Breast epithelium (tissue), 4 donors: ENCODE measurements at places on chromosomes 1 and 21.
A peak's percentile ranks its signal among the peaks of the same experiment; 100 is the strongest.

- no peak for DNase-seq
Measured at GRCh38 chr21:26391166-26391565, 181.9 kb downstream of the CYYR1 start.

GRCh38 chr1:12153181-12153785, 13.5 kb upstream of the TNFRSF1B start:
- DNase-seq: no peak

GRCh38 chr1:31944205-31945089, 6.3 kb upstream of the PTP4A2 start:
- DNase-seq: peak; percentile 49

DNA sequence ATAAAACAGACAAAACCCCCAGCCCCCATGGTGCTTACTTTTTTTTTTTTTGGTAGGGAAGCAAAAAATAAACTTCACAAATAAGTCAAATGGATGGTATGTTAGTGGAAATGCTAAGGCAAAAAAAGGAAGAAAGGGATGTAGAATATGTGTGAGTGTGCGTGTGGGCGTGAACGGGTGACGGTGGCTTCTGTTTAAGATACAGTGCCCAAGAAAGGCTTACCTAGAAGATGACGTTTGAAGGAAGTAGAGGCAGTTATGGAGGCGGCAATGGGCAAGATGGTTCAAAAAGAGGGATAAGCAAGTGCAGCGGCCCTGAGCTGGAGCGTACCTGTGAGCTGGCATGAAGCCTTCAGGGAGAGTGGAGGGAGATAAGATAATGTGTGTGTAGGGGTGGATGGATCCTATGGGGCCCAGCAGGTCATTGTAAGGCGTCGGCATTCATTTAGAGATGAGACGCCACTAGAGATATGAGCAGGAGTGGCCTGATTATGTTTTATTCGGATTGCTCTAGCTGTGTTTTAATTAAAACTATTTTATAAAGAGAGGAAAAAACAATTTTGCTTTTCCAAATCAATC, 19.9 kb downstream of the LEPR start:
- DNase-seq: no peak

DNA sequence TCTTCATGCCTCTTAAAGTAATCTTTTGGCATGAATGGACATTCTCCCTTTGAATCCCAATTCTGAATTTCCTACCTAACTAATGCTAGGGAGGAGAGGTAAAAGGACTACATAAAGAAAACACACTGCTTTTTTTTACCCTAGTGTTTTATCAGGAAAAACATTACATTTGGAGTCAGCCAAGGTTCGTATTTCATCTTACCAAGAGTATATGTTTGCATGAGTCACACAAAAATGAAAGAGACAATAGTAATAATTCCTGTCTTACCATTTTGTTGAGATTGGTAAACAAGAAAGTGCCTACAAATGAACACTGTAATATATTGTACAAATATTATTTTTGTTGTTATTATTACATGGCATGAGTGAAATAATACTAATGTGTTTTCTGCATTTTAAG, 112.9 kb upstream of the WARS2 start:
- no peak for DNase-seq

DNA sequence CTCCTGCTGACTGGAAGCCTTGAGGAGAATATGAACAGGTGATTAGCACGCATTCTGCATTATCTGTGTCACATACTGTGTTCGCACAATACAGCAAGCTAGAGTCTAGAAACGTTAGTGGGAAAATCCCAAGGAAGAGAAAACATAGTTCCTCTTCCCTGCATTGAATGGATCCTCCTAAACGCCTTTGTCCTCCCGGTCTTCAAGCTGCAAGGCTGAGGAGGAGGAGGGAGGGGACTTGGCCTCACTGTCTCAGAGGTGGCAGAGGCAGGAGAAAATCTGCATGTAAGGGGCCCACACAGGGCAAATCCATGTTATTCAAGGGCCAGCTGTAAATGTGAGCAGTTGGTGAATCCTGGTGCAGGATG, 34.4 kb downstream of the WNT9A start:
- no peak for DNase-seq

DNA sequence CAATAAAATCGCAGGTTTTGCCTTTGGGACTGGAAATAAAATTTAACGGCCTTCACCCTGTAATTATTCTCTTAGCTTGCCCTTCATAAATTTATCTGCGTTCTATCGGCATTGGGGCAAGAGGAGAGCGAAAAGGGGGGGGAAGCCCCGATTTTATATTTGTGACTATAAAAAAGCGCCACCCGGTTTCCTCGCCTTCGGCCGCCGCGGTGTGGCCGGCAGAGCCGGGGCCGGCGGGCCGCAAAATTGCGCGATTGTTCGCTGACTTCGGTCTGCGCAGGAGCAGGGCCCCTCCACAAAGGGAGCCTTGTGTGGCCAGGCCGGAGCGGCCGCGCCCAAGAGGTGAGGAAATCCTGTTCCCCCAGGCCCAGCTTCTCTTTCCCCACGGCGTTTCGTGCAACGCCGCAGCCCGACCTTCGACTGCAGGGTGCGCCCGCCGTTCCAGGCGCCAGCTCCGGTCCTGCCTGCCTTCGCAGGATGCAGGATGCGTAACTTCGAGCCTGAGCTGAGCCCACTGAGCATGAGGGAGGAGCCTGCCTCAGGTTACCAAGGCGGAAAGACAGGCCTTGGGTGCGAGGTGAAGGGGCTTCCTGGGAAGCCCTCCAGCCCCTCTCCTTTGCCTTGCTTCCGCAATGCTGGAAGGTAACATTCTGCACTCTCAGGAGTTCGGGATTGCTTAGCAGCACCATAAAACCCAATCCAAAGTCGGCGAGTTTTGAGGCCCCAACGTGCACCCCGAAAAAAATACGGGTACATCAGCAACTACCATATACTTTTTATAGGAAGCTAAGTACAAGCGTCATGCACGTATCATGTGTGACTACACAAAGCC, 4.9 kb upstream of the TBX15 start:
- no peak for DNase-seq
